Stimulated activated CD4-positive, alpha-beta T cell treated with anti-CD3 and anti-CD28 coated beads, Interleukin-2, amount 100 ng/mL, for 48 hours (primary cell): ENCODE measurements at places on chromosomes 6 and 20.

DNA sequence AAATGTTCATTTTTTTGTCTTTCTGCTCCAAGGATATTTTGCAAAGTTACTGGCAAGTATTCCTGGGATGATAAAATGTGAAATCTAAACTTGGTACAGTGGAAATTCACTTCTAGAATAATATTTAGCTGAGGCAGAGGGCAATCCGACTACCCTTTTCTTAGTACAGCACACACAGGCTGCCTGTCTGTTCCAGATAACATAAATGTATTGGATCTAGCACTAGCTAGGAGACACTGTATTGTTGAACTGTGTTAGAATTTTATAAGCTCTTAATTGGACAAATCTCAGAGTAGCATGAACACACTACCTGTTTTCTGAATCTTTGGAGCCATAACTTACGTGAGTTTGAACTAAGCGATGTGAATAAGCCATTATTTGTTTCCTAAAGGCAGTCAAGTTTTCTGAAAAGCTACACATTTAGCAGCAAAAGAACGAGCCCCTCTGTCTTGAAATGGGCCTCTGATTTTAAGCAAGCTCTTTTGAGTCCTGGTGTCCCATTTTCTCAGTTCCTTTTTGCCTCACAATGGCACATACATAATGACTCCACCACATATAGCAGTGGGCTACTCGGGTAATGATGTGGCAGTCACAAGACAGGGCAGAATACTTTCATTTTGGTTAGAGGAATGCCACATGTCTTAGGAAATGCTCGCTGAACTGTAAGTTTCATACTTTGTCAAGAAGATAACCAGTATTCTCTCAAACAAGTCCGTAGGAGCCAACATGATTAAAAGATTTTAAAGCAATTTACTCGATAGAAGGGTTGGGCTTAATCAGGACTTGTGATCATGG, 116.5 kb upstream of the ESR1 start:
- DNase-seq, result no peak

DNA sequence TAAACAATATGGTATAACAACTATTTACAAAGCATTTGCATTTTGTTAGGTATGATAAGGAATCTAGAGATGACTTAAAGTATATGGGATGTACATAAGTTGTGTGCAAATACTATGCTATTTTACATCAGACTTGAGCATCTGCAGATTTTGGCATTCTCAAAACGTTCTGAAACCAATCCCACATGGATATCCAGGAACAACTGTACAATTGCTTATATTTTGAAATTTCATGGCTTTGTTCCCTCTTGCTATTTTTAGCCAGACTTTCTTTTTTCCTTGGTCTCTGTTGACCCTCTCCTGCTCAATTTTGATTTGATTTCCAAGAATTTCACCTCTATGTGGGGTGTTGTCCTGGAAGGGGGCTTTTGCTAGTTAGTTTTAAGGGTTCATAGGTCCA, 32.9 kb upstream of the UST start:
- no peak for DNase-seq

GRCh38 chr20:58646703-58647102, 4.4 kb upstream of the STX16 start:
- DNase-seq, result no peak

DNA sequence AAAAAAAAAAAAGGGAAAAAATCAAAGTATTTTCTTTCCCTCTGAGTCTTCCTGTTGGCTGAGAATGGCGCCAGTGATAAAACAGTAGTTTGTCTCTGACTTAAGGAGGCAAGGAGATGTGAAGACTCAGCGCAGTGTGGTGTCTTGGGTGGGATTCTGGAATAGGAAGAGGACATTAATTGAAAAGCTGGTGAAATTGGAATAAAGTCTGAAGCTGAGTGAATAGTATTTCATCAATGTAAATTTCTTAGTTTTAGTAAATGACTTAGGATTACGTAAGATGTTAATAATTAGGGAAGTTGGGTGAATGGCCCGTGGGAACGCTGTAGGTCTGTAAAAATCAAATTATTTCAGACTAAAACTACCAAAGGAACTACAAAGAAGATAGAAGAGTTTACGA, 122.8 kb upstream of the ZNF217 start:
- DNase-seq, result no peak

DNA sequence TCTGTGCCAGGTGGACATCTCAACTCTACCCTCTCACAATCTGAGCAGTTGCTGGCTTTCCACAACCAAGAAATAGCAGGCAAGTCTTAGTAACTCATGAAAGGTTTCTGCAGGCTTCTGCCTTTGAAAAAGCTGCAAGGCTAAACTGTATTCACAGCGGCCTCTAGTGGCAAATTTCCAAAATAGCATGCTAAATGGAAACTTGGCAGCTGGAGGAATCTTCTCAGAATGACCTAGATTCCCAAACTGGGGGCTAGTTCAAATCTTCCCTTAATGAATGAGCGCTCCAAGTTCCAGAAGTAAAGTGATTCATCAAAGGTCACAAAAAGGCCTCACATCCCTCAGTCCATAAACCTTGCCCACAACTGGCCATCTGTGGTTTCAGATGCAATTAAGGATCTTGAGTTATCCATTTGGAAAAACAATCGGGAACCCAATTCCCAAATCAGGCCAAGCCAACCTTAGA, 11.9 kb upstream of the CPNE5 start:
- DNase-seq, result no peak

- no peak for DNase-seq
These were observed 10.5 kb upstream of the TXNDC5 start for GRCh38 chr6:7921046-7921445.

- no peak for DNase-seq
These were observed 7.9 kb downstream of the ADGRB3 start for GRCh38 chr6:68642977-68643376.

- no peak for DNase-seq
These were observed 136.3 kb downstream of the PREX1 start for GRCh38 chr20:48691523-48691922.

GRCh38 chr6:39339868-39340550, 17.5 kb upstream of the KCNK16 start:
- no peak for DNase-seq

GRCh38 chr6:84685983-84686584, 78.3 kb downstream of the TBX18 start:
- peak; percentile 2 for DNase-seq

DNA sequence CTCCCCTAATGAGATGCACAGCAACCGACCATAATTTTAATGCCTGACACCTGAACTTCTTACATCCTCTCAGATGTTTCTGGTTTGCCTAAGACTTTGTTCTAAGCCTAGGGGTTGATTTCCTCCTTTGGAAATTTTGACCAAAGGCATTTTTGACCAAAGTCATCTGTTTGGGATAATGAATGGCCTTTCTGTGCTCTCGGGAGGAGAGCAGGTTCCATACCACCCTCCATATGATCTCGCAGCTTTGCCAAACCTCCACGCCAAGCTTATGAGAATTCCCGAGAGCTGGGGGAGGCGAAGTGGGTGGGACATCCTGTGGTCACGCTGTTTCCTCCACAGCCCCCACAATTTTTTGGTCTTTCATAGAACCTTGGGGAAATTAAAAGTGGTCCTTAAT, 91.7 kb downstream of the SCML4 start:
- DNase-seq, result no peak

- DNase-seq, result no peak
These were observed 187.5 kb downstream of the BACH2 start for GRCh38 chr6:90109141-90109540.

- DNase-seq, result no peak
These were observed 187.7 kb downstream of the ASCC3 start for GRCh38 chr6:100693249-100693927.

- no peak for DNase-seq
These were observed 34.8 kb upstream of the UST start for GRCh38 chr6:148711833-148712654.

DNA sequence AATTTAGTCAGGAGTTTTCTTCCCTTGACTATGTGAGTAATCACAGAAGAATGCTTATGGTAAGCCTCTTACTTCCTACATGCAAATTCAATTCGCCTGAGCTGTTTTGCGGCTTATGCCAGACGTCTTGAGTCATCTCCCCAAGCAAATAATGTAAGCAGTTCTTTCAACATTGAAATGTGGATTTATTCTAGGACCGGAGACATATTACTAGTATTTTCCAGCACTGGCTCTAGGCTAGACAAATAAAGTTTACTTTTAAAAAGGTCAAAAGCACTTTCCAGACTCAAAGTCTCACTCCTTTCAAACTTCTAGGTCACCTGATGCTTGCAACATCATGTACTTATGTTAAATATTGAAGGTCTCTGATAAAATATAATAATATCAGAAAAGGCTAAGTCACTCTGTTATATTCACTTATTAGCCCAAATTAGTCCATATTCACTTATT, 38.1 kb upstream of the NOX3 start:
- no peak for DNase-seq

DNA sequence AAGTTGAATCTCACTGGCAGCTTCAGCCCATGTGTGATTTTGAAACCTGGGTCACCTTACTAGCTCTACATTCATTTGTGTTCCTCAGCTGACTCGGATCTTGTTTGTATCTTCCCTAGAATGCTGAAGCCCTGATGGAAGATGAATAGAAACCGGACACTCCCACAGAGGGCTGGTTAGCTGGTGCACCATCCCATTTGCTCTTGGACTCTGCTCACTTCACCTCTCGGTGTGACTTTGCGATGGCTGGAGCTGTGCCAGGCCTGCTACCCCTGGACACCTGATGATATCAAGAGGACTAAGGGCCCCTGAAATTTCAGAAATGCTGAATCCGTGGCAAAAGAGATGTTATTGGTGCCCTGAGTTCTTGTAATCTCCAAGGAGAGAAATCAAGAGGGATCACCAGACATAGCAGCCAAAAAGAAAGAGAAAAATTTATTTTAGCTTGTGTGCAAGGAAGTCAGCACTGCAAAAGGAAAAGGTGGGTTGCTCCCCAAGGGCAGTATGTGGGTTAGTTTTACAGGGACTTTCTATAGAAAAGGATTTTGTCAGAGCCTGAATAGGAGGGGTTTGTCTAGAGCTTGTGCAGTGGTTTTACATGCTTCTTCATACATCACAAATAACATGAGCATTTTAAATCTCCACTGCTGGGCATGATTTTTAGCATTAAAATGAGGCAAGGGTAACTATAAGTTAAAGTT, 426.3 kb upstream of the NOX3 start:
- no peak for DNase-seq

GRCh38 chr6:163181666-163182180, 232.8 kb upstream of the QKI start:
- DNase-seq, result no peak

- DNase-seq, result no peak
These were observed 51.2 kb downstream of the TP53INP2 start for GRCh38 chr20:34755367-34755766.

GRCh38 chr20:62378215-62378614, 8.7 kb upstream of the RPS21 start:
- DNase-seq, result no peak

- DNase-seq, result no peak
These were observed 91.3 kb downstream of the FRK start for GRCh38 chr6:115969207-115969929.

GRCh38 chr20:44083220-44083933, 103.6 kb downstream of the JPH2 start:
- no peak for DNase-seq

- no peak for DNase-seq
These were observed 20.8 kb upstream of the MLN start for GRCh38 chr6:33824461-33825154.

DNA sequence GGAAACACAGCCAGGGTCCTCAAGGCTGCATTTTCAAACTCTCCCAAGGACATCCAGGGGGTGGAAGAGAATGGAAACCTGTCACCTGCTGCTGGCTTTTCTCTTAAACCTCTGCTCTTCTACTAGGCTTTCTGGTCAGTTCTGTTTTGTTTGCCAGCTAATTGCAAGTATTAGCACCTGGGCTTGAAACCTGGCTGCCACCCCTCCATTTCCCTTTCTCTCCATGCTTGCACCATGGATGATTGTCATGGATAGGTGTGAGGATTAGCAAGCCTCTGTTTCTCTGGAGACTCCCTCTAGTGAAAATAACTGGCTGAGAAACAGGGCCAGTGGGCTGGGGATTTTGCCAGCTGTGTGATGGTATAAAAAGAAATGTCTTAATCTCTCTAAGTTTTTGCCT, 33.0 kb upstream of the GPR6 start:
- DNase-seq, result no peak

DNA sequence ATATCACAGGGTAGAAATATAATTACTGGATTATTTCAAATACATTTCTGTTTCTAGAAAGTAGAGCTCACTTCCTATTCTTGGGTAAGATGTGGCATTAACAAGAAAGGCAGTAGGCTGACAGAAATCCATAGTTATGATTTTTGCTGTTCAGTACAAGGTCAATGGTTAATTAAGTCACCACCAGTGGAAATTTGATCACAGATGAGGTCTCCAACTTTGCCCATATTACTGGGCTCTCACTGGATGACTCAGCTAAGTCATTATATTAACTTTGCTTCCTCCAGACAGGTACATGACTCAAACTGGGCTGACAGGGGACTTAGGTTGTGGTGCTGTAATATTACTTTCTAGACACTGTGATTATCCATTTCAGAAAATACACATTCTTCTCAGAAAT, 212.4 kb downstream of the GRIK2 start:
- DNase-seq, result no peak

DNA sequence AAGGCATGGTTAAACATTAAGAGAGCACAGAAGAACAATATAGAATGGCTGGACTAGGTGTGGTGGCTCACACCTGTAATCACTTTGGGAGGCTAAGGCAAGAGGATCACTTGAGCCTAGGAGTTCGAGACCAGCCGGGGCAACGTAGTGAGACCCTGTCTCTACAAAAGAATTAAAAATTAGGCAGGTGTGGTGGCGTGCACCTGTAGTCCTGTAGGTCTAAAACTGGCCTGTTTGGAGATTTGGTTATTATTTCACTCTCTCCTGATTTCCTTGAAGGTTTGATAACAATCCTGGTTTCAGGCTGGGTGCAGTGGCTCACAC, 15.6 kb downstream of the SRSF6 start:
- DNase-seq, result no peak

- DNase-seq, result peak; percentile 32
These were observed 1.1 kb upstream of the RPS6KA2 start for GRCh38 chr6:166627875-166628801.

DNA sequence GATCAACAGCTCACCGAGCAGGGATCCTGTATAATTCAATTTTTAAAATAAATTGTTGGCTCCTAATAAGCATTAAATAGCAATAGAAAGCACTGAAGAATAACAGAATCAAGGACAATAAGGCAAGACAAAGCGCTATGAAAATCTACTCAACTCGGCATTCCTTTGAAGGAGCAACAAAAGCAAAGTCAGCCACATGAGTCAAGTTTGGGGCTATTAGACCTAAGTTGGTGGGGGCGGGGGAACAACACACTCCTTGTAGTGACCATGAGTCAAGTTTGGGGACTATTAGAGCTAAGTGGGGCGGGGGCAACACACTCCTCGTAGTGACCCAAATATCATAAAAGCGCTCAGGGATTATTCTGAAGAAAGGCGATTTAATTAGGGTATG, 120.0 kb downstream of the FOXC1 start:
- no peak for DNase-seq

- no peak for DNase-seq
These were observed 22.2 kb upstream of the NCOA3 start for GRCh38 chr20:47479506-47479905.
